PC-3 (cell line): ENCODE measurements at places on chromosomes 13 and 19. TPM values are rescaled to one million over a fixed set of nuclear protein-coding genes. Genes with fewer than 3 reads are reported as not detected.

- H3K4me1 ChIP-seq: peaks cover 45% of the 10 kb centered on the region
- H3K4me3 ChIP-seq: peak overlapping the region; percentile 68; the same call in 1 of the 2 replicates
- no peaks in the 10 kb centered on the region for H3K36me3 ChIP-seq
Measured at GRCh38 chr19:55352549-55353145, 1.9 kb downstream of the COX6B2 start.

- peaks cover 22% of the 10 kb centered on the region for H3K4me1 ChIP-seq
- 0 out of 2 replicates have a peak, but pooled peaks cover 2% of the 10 kb centered on the region for H3K36me3 ChIP-seq
- H3K4me3 ChIP-seq: peak overlapping the region; percentile 67
- H3K27me3 ChIP-seq: no peaks in the 10 kb centered on the region
- peak overlapping the region; percentile 85 for H3K27ac ChIP-seq
- peak; percentile 76 for DNase-seq
Measured at GRCh38 chr13:75760131-75761021, 124.2 kb downstream of the LMO7 start.

- H3K4me1 ChIP-seq: no peaks in the 10 kb centered on the region
- H3K27ac ChIP-seq: no peak overlapping the region
- DNase-seq: no peak
- H3K4me3 ChIP-seq: no peak overlapping the region
- H3K27me3 ChIP-seq: no peaks in the 10 kb centered on the region
Measured at GRCh38 chr13:46852168-46852567, 44.7 kb downstream of the HTR2A start.

- H3K4me1 ChIP-seq: peaks cover 33% of the 10 kb centered on the region
- peak; percentile 29 for DNase-seq
Measured at GRCh38 chr13:99310382-99311031, 3.3 kb upstream of the GPR183 start.

GRCh38 chr13:111857846-111858560 lies 208.9 kb upstream of the SOX1 start:
- H3K27me3 ChIP-seq: peaks cover 10% of the 10 kb centered on the region
- H3K4me3 ChIP-seq: no peak overlapping the region
- H3K27ac ChIP-seq: no peak overlapping the region
- H3K36me3 ChIP-seq: no peaks in the 10 kb centered on the region
- no peaks in the 10 kb centered on the region for H3K4me1 ChIP-seq

DNA sequence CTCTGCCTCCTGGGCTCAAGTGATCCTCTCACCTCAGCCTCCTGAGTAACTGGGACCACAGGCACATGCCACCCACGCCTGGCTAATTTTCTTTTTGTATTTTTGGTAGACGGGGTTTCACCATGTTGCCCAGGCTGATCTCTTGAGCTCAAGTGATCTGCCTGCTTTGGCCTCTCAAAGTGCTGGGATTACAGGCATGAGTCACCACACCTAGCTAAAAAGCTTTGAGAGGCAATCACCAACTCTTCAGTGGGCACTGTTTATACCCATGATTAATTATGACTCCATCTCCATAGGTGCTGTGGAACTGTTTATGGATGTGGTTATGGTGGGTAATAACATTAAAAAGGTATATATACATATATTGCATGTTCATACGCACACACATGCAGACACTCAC lies 7.5 kb upstream of the RBM26 start:
- H3K4me3 ChIP-seq: no peak overlapping the region
- H3K27me3 ChIP-seq: no peaks in the 10 kb centered on the region
- DNase-seq: no peak
- no peaks in the 10 kb centered on the region for H3K36me3 ChIP-seq

GRCh38 chr19:29670255-29670654 lies 5.0 kb downstream of the PLEKHF1 start:
- H3K4me1 ChIP-seq: peaks cover 18% of the 10 kb centered on the region; the same call in 1 of the 2 replicates
- DNase-seq: no peak
- H3K27ac ChIP-seq: no peak overlapping the region
- no peaks in the 10 kb centered on the region for H3K27me3 ChIP-seq
- no peaks in the 10 kb centered on the region for H3K36me3 ChIP-seq
- no peak overlapping the region for H3K4me3 ChIP-seq

- no peaks in the 10 kb centered on the region for H3K4me1 ChIP-seq
- H3K27me3 ChIP-seq: no peaks in the 10 kb centered on the region
- H3K27ac ChIP-seq: no peak overlapping the region
- DNase-seq: peak; percentile 38
- H3K4me3 ChIP-seq: no peak overlapping the region
Measured at GRCh38 chr19:1837625-1838105, 10.6 kb downstream of the REXO1 start.

DNA sequence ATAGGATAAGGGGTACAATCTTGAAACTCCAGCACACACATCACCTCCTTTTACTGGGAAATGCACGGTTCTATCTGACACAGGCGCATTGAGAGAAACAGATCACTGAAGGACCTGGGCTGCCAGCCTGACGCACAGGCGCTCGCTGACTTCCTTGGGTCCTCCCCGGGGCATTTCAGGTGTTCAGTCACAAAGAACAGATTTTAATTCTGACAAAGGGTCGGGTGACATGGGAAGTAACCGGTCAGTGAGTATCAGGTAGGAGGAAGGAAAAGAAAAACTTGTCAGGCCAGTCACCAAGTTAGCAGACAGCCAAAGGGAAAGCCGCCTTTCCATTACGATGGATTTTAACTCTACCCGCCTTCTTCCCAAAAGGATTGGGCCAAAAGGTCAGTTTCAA lies 39.6 kb downstream of the INSR start:
- no peak for DNase-seq
- H3K27me3 ChIP-seq: no peaks in the 10 kb centered on the region
- no peak overlapping the region for H3K4me3 ChIP-seq
- no peaks in the 10 kb centered on the region for H3K36me3 ChIP-seq
- H3K4me1 ChIP-seq: peaks cover 7% of the 10 kb centered on the region; the same call in 1 of the 2 replicates
- no peak overlapping the region for H3K27ac ChIP-seq

DNA sequence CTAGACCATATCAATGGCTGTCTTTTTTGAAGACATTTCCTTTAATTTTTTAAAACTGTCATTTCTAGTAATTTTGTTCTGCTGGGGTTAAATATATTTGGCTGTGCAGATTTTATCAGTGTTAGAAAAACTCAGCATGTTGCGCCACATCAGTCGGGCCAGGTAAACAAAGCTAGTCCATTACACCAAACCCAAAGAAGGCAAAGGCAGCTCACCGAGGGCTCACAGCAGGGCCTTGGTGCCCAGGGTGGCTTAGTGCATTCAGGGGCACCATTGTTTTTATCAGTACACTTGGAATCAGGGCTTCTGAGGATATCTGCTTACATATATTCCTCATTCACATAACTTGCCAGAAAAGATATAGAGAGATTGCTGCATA lies 22.2 kb downstream of the SPATA13 start:
- no peaks in the 10 kb centered on the region for H3K27me3 ChIP-seq
- no peak overlapping the region for H3K4me3 ChIP-seq
- DNase-seq: no peak
- no peaks in the 10 kb centered on the region for H3K36me3 ChIP-seq
- H3K4me1 ChIP-seq: peaks cover 5% of the 10 kb centered on the region

Gene IZUMO4
- 1.0 and 3.6 TPM in 2 replicates for total RNA-seq

Gene PSG5
- total RNA-seq: not detected in 2 replicates

Gene SIGLECL1
- not detected in 2 replicates for total RNA-seq

Gene SDHAF1
- total RNA-seq: 24.5 and 38.1 TPM in 2 replicates

Gene PPFIA3
- total RNA-seq: 56.3 and 59.0 TPM in 2 replicates
